Hepatocyte (in vitro differentiated cells): ENCODE measurements at places on chromosomes 13 and 19. TPM values are rescaled to one million over a fixed set of nuclear protein-coding genes. Genes with fewer than 3 reads are reported as not detected.
A peak's percentile ranks its signal among the peaks of the same experiment; 100 is the strongest.

The SLC25A42 gene
- 21.3 and 23.2 TPM in 2 replicates for polyA plus RNA-seq

The NLRP13 gene
- polyA plus RNA-seq: not detected in 2 replicates

DNA sequence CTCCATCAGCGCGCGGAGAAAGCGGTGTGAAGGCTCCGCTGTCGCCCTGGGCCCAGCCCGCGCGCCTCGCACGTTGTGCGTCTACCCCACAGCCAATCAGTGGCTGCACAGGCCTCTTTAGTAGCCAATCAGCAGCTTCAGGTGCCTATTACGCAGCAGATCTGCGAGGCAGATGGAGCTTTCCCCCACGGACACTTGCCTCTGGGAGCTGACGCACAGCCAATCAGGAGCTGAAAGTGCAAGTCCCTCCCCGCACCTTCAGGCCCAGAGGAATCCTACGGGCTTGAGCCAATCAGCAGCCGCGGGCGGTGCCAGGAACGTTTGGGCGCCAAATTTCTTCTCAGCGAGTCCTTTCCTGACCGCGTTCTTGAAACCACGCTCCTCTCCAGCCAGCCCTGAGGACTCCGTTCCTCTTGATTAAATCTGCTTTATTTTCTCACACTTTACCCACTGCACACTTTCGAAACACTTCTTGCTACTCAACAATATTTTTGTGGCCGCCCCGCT, 39.9 kb downstream of the SIGLEC7 start:
- H3K36me3 ChIP-seq: no peaks in the 10 kb centered on the region
- no peaks in the 10 kb centered on the region for H3K4me1 ChIP-seq
- peaks cover 8% of the 10 kb centered on the region for H3K27me3 ChIP-seq
- H3K4me3 ChIP-seq: no peak overlapping the region

DNA sequence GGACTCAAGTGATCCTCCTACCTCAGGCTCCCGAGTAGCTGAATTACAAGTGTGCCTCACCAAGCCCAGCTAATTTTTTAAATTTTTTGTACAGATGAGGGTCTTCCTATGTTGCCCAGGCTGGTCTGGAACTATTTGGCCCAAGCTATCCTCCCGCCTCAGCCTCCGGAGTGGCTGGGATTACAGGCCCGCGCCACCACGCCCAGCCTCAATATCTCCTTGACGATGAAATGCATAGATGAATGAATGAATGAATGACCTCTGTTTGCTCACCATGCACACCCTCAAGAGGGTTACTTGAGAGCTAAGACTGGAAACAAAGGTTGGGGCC, 14.9 kb upstream of the AP1M2 start:
- no peak overlapping the region for H3K27ac ChIP-seq
- H3K4me3 ChIP-seq: no peak overlapping the region
- DNase-seq: no peak

- H3K27ac ChIP-seq: peak overlapping the region; percentile 54
- H3K36me3 ChIP-seq: no peaks in the 10 kb centered on the region
- DNase-seq: no peak
- H3K4me1 ChIP-seq: no peaks in the 10 kb centered on the region
These were observed 54.5 kb downstream of the RCBTB2 start for GRCh38 chr13:48478391-48478790.
